Muscle of leg (tissue), 16 donors: ENCODE measurements at places on chromosomes 2 and 18. TPM values are rescaled to one million over a fixed set of nuclear protein-coding genes. Genes with fewer than 3 reads are reported as not detected.

- DNase-seq: peak; percentile 17
Observed at GRCh38 chr2:172095905-172096625, 6.6 kb downstream of the DLX2 start.

- DNase-seq: peak; percentile 67
Observed at GRCh38 chr2:43228321-43228751, 1.9 kb upstream of the ZFP36L2 start.

GRCh38 chr18:13621886-13622619, 104.3 kb downstream of the FAM210A start:
- DNase-seq: no peak

DNA sequence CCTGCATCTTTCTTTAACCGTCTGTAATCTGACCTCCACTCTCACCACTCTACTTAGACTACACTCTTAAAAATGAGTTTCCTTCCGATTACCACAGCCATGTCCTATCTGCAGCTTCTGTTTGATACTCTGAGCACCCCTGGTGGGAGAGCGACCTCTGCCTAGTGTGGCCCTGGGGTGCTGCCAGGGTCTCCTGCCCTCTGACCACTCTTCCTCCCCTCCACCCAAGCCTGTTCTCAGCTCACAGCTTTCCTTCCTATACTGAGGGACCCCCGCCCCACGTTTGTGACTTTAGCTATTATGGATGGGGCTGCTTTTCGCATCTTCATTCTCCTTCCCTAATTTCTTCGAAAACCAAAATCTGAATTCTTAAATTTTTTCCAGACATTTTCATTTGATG, 132.7 kb downstream of the KCTD1 start:
- DNase-seq: no peak

Gene REG3G
- total RNA-seq: not detected

Gene SEMA4F
- 2.8 TPM for total RNA-seq

GRCh38 chr2:12965540-12966269, 249.0 kb downstream of the TRIB2 start:
- DNase-seq: peak; percentile 89

DNA sequence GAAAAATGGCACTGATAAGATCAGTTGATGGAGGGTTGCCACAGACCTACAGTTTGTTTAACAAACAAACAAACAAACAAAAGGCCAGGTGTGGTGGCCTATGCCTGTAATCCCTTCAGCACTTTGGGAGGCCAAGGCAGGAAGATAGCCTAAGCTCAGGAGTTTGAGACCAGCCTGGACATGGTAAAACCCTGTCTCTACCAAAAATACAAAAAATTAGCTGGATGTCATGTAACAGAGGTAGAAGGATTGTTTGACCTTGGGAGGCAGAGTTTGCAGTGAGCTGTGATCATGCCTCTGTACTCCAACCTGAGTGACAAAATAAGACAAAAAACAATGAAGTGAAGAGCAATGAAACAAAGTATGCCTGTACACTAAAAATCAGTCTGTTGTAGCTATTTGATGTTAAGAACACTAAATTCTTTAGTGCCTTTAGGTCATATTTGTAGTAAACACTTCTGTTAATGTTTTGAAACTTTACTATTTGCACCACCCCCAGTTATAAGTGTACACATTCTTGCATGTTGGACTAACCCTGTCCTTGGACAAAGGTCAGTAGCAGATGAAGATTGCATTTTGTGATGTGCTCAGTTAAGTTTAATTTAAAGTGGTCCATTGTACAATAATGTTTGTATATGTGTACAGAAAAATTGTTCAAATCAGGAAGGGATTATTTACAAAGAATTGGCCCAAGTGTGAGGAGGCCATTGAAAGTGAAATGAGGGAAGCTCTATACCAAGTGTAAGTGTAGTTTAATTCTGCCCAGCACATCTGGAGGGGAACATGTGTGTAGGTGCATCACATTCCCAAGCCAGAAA, 73.9 kb downstream of the KYNU start:
- DNase-seq: no peak

Gene LYPD6
- total RNA-seq: 2.0 TPM

GRCh38 chr2:31945572-31945935, 65.3 kb downstream of the MEMO1 start:
- DNase-seq: no peak

- DNase-seq: no peak
Observed at GRCh38 chr18:21509062-21509461, 91.4 kb downstream of the ESCO1 start.

- DNase-seq: no peak
Observed at GRCh38 chr2:217330647-217331046, 470.8 kb upstream of the TNP1 start.

- no peak for DNase-seq
Observed at GRCh38 chr18:65568866-65569265, 181.9 kb upstream of the CDH7 start.

GRCh38 chr2:157849591-157849990, 26.5 kb downstream of the ACVR1 start:
- no peak for DNase-seq

Gene PSD4
- total RNA-seq: 1.6 TPM

Gene TDRD15
- not detected for total RNA-seq

DNA sequence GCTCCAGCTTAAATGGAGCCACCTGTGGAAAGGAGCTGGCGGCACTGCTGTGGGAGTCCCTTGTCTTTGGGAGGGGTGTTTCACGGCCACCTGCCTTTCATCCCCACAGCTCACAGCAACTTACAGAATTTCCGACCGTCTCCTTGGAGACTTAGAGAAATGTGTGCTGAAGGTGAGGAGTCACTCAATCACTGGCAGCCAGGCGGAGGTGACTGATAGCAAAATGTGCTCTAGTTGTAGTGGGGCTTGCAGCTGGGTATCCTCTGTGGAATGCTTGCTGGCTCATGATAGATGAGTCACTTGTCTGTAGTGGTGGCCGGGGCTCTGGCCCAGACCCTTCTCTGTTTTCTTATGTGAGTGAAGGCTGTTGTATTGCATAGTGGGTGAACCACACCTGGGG, 110.7 kb downstream of the SH3RF3 start:
- no peak for DNase-seq
